Thoracic aorta (tissue), 2 donors: ENCODE measurements at places on chromosomes 7 and 10. TPM values are rescaled to one million over a fixed set of nuclear protein-coding genes. Genes with fewer than 3 reads are reported as not detected.

Gene MEST
- total RNA-seq, result 5.6 TPM

Gene SGPL1
- total RNA-seq, result 26.0 TPM

Gene CALHM3
- not detected for total RNA-seq

DNA sequence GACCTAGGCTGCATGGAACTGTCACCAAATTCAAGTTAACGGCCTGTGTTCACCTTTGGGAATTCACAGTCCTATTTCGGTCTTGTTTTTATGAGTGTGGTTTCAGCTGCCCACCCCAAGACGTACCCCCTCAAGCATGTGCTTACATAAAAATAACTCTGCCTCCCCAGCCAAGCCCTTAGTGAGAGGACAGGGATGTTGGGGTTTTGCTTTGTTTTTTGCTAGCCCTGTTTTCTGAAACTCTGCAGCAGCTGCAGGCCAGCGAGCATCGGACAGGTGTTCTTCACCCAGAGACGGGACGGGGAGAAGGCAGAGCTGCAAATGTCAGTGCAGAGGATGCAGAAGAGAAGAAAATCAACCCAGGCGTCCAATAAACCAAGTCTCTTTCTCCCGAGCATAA, 13.5 kb downstream of the CHST15 start:
- H3K4me3 ChIP-seq, result no peak overlapping the region
- DNase-seq, result no peak
- no peak overlapping the region for H3K27ac ChIP-seq
- H3K27me3 ChIP-seq, result no peaks in the 10 kb centered on the region
- peaks cover 16% of the 10 kb centered on the region for H3K4me1 ChIP-seq
- H3K36me3 ChIP-seq, result no peaks in the 10 kb centered on the region

DNA sequence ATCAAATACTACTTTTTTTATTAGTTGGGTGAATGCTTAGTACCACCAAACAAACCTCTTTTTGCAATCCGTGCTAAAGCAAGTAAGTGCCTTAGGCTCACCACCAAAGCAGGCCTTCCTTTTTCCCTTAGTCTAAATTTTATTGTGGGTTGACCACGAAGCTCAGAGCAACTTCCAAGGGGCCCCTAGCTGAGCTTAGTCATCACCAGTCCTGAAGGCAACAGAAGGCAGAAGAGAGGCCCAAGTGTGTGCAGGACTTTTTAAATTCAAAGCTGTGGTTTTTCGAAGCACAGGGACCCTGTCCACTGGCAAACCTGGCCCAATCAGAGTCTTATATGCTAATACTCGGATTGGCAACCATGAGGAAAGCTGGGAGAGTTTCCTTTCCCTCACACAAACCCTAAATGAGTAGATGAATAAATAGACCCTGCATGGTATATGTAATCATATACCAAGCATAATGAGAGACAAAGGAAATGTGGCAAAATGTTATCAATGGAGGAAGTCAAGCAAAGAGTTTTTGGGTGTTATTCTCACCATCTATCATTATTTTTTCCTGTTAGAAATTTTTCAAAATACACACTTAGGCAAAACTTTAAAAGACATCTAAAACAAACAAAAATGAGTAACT, 453.2 kb upstream of the GALNT17 start:
- H3K27ac ChIP-seq, result no peak overlapping the region
- H3K36me3 ChIP-seq, result no peaks in the 10 kb centered on the region
- H3K4me3 ChIP-seq, result no peak overlapping the region
- H3K4me1 ChIP-seq, result no peaks in the 10 kb centered on the region

DNA sequence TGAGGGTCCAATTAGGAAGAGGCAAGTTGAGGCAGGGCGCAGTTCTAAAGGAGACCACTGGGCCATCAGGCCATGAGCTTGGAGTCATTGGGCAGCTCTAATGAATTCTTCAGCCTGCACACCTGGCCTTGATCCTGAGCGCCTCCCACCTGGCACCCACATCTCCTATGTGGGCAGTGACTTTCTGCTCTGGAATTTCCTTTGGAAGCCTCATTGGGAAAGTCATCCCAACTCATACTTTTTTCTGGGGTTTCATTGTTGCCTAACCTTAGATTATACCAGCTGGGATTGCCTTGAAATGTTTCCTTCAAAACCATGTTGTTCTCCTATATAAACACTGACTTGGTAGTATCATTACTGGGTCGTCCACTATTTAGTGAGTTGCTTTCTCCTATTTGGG, 54.1 kb downstream of the PLPP4 start:
- H3K27me3 ChIP-seq, result no peaks in the 10 kb centered on the region
- no peak for DNase-seq
- H3K4me3 ChIP-seq, result no peak overlapping the region
- H3K27ac ChIP-seq, result no peak overlapping the region
- H3K4me1 ChIP-seq, result no peaks in the 10 kb centered on the region
- H3K36me3 ChIP-seq, result no peaks in the 10 kb centered on the region

Gene SPDYE9
- not detected for total RNA-seq

Gene GBX1
- total RNA-seq, result not detected

- H3K36me3 ChIP-seq, result no peaks in the 10 kb centered on the region
- no peak for DNase-seq
- H3K4me1 ChIP-seq, result peaks cover 4% of the 10 kb centered on the region
- H3K4me3 ChIP-seq, result no peak overlapping the region
- no peaks in the 10 kb centered on the region for H3K27me3 ChIP-seq
- no peak overlapping the region for H3K27ac ChIP-seq
Measured at GRCh38 chr7:95335093-95335492, 10.8 kb upstream of the PON1 start.

Gene MBL2
- total RNA-seq, result not detected

Gene HMX3
- total RNA-seq, result not detected

DNA sequence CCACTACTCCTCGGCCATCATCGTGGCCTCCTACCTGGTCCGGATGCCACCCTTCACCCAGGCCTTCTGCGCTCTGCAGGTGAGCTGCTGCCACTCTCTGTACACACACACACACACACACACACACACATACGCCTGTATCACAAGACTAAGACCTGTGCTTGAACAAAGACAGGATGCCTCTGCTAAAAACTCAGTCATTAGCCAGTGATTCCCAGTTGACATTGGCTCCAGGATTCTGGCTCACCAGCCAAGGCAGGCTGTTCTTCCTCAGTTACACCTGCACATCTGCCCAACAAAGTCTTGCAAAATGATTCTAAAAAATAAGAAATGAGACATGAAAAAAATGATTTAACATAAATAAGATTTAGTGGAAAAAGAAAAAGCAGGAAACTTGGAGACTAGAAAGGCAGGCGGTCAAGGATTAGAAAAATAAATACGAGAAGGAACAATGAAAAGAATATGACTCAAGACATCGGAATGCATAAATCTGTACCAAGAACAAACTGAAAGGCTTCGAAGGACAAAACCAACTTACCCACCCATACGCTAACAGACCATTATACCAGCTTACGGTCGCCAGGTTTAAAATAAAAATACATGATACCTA, 7.4 kb upstream of the LRRC18 start:
- no peaks in the 10 kb centered on the region for H3K27me3 ChIP-seq
- H3K36me3 ChIP-seq, result no peaks in the 10 kb centered on the region
- H3K27ac ChIP-seq, result peak overlapping the region; percentile 47
- peaks cover 31% of the 10 kb centered on the region for H3K4me1 ChIP-seq
- DNase-seq, result no peak
- H3K4me3 ChIP-seq, result no peak overlapping the region

DNA sequence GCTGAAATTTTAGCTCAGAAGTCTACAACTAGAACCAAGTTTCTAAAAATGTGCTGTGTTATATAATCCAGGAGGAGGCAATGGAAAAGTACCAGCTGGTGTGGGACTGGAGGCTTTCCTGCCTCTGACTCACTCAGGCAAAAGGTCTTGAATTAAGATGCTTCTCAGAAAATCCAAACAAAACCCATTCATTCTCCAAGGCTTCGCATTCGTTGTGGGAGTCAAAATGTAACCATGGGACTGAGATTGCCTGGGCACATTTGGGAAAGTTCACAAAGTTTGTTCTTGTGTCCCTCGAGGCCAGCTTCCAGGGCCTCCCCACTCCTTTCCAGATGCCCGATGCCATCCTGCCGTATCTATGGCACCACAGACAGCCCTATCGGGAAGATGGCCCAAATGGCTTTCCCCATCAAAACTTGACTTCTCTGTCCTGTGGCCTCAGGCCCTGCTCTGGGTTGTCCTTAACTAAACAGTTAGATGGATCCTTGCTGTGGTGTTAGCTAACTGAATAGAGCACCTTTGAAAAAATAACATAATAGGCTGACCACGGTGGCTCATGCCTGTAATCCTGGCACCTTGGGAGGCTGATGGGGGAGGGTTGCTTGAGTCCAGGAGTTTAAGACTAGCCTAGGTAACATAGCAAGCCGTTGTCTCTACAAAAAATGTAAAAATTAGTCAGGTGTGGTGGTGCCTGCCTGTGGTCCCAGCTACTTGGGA, 180.5 kb downstream of the PFKFB3 start:
- peak overlapping the region; percentile 10 for H3K4me3 ChIP-seq
- no peaks in the 10 kb centered on the region for H3K36me3 ChIP-seq
- peaks cover 19% of the 10 kb centered on the region for H3K4me1 ChIP-seq
- peak overlapping the region; percentile 91 for H3K27ac ChIP-seq
- no peaks in the 10 kb centered on the region for H3K27me3 ChIP-seq

GRCh38 chr7:50723888-50724287, 58.8 kb downstream of the GRB10 start:
- peaks cover 26% of the 10 kb centered on the region for H3K4me1 ChIP-seq
- DNase-seq, result no peak
- H3K27me3 ChIP-seq, result no peaks in the 10 kb centered on the region
- H3K27ac ChIP-seq, result no peak overlapping the region

DNA sequence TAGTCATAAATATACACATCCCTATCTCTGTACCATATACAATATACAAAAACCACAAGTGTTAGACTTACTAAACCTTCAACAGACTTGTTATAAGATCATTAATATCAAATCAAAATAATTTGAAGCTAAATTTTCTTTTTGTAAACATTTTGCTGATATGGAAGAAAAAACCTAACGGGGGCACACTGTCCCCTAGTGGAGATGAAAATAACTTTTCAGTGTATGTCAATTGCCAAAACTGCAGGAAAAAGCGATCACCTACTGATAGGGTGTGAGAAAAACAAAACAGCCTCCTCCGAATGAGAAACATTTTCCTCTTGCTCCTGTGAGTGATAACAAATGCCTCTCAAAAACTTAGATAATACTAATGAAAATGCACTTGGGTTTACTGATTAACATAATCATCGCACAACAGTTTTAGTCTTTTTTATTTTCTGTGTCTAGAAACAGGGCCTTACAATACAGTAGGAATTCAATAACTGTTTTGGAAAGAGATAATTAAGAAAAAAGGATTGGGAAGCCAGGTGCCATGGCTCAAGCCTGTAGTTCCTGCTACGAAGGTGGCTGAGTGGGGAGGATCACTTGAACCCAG, 322.7 kb downstream of the CRPPA start:
- H3K4me3 ChIP-seq, result no peak overlapping the region
- no peak overlapping the region for H3K27ac ChIP-seq
- no peak for DNase-seq
- H3K27me3 ChIP-seq, result no peaks in the 10 kb centered on the region

GRCh38 chr10:125155101-125155500, 5.3 kb downstream of the CTBP2 start:
- DNase-seq, result no peak
- no peaks in the 10 kb centered on the region for H3K27me3 ChIP-seq
- peaks cover 78% of the 10 kb centered on the region for H3K4me1 ChIP-seq

GRCh38 chr10:126253611-126253998, 134.7 kb downstream of the ADAM12 start:
- no peak for DNase-seq
- H3K36me3 ChIP-seq, result no peaks in the 10 kb centered on the region
- no peaks in the 10 kb centered on the region for H3K4me1 ChIP-seq
- H3K4me3 ChIP-seq, result no peak overlapping the region
- no peaks in the 10 kb centered on the region for H3K27me3 ChIP-seq

GRCh38 chr10:63917363-63917762, 396.2 kb downstream of the REEP3 start:
- H3K4me1 ChIP-seq, result no peaks in the 10 kb centered on the region
- no peak overlapping the region for H3K27ac ChIP-seq
- no peaks in the 10 kb centered on the region for H3K36me3 ChIP-seq
- DNase-seq, result no peak
- H3K4me3 ChIP-seq, result no peak overlapping the region

Gene TACC2
- 71.0 TPM for total RNA-seq

- H3K36me3 ChIP-seq, result no peaks in the 10 kb centered on the region
- no peak for DNase-seq
- H3K27me3 ChIP-seq, result no peaks in the 10 kb centered on the region
- H3K4me1 ChIP-seq, result peaks cover 42% of the 10 kb centered on the region
- H3K27ac ChIP-seq, result no peak overlapping the region
Measured at GRCh38 chr10:12848439-12849173, 152.9 kb downstream of the CCDC3 start.

DNA sequence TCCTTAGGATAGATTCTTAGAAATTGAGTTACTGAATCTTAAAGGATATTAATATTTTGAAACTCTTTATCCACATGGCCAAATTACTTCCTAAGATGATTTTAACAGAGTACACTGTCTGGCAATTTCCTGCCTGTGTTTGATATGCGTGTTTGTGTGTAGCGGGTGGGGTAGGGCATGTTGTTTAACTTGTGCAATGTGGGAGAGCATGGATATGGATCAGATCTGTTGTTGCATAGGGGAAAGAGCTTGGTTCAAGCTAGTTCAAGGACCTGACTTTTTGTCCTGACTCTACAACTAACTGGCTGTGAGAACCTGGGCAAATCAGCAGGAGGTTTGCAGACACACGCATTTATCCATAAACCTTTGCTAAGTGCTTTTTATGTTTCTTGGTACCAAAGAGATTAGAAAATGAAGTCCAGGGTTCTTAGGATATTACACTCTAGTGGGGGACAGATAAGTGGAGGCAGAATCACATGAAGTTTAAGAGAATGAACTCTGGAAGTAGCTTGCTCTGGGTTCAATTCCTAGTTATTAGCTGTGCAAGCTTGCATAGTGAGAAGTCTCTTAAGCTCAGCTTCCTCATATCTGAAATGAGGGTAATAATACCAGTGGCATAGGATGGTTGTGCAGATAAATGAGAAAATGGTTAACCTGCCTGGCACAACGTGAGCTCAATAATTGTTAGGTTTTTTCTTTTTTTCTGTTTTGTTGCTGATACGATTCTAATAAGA, 96.3 kb upstream of the PRR15 start:
- no peak overlapping the region for H3K4me3 ChIP-seq
- DNase-seq, result no peak
- no peaks in the 10 kb centered on the region for H3K27me3 ChIP-seq
- peaks cover 11% of the 10 kb centered on the region for H3K4me1 ChIP-seq
- H3K27ac ChIP-seq, result no peak overlapping the region

Gene PRF1
- total RNA-seq, result 5.4 TPM

DNA sequence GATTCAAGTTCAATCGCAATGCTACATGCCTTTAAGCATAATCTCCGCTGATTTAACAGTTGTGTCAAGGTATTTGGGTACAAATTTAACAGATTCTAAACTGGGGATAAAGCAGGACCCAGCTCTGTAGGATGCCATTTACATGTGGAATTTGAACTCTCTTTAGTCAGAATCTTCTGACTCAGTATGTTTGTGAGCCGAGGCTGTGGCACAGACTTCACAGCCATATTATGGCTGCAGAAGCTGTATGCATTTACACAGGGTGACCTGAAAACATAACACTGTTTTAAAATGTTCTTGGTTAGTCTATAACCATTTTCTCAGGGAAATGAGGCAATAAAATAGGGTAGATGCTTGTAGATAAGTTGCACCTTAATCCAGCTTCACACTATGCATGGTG, 8.7 kb downstream of the PDLIM1 start:
- H3K27me3 ChIP-seq, result no peaks in the 10 kb centered on the region
- H3K4me1 ChIP-seq, result peaks cover 82% of the 10 kb centered on the region
- H3K4me3 ChIP-seq, result no peak overlapping the region

Gene ZNF853
- total RNA-seq, result 31.4 TPM
